Activated CD4-positive, alpha-beta T cell treated with anti-CD3 and anti-CD28 coated beads, Interleukin-10, Interleukin-2, amounts not matched to agents 100 ng/mL and 50 ng/mL, durations not matched to agents 16 hours and 8 hours (primary cell): ENCODE measurements at places on chromosomes 2 and 18.

DNA sequence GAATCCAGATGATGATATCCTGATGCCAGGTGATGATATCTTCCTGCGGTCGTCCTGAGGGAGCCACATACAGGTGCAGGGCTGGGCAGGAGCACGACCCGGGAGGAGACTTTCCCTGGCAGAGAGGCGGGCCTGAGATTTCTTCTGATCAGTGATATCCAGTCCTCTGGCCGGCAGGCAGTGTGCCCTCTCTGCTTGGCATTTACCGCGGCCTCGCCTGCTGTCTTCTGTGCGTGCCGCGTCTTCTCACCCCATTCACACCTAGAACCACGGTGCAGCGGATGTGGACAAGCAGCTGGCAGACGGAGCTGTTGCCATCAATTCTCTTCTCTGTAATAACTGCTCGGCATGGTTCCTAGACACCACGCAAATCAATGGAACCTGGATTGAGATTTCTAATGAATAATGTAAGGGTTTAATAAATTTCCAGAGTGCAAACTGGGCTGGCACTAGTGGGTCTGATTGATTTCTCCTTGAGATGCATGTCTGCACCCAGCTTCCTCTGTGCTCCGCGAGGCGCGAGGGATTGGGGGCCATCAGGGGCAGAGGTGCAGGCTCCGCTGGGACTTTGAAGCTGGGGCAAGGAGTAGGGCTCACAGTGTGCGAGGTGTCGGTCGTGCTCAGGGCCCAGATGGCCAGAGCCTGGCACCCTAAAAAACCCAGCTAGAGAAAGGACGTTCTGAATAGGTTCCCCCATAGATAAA is 208.9 kb upstream of the HDAC4 start:
- no peak for DNase-seq

GRCh38 chr2:7683196-7683595 is 766.0 kb downstream of the RNF144A start:
- no peak for DNase-seq

- DNase-seq: no peak
Observed at GRCh38 chr2:240418311-240418710, 17.2 kb upstream of the GPC1 start.

GRCh38 chr2:188091220-188091619 is 200.5 kb upstream of the GULP1 start:
- no peak for DNase-seq

DNA sequence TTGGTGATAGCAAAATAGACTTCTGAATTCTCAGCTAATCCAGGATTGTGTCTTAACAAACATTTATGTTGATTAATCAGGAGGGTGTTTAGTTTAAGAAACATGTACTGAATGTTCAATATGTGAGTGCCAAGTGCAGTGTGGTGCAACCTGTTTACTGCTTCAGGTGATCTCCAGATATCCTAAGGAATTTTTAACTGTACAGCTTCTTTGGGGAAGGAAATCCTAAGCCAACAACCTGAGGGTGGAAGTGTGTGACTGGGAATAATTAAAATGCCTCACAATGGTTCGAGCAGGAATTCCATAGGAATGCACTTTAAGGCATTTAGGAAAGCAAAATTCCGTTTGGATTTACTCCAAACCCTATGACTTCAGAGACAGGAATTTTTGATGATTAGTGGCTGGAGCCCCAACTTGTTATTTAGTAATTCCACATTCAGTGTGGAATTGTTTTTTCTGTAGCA is 16.4 kb downstream of the CRIM1 start:
- no peak for DNase-seq

DNA sequence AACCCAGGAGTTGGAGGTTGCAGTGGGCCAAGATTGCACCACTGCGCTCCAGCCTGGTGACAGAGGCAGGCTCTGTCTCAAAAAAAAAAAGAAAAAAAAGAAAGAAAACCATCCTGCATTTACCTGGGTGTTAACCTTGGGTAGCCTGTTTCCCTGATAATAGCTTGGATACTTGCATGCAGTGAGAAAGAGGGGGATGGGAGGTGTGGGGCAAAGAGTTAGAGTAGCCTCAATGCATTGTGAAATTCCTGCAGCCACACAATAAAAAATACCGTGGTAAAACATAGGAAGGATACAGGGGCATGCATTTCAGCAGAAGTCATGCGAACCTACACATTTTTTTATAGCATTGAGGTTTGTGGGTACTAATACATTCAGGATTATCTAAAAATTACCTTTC is 76.6 kb upstream of the ZNF516 start:
- no peak for DNase-seq

- peak; percentile 37 for DNase-seq
Observed at GRCh38 chr2:68225119-68225632, 27.2 kb downstream of the PPP3R1 start.

DNA sequence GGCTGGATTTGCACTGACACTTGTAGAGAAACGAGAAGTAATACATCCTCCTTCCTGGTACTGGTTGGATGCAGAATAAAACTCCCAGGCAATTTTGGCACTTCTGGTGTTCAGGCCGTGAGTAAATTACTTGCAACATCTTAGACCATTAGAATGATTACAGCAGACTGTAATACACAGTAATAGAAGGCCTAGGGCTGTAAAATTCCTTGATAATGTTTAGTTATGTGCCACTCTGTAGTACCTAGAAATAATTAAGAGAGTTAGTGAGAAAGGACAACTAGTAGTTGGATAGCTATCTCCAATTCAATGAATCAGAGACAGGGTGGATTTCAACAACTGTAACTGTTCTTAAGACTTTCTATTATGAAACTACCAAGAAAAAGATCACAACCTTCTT is 356.3 kb upstream of the SETBP1 start:
- no peak for DNase-seq

GRCh38 chr2:167127135-167127534 is 238.9 kb downstream of the XIRP2 start:
- no peak for DNase-seq

GRCh38 chr2:34110392-34110791 is 511.3 kb upstream of the FAM98A start:
- DNase-seq: no peak

DNA sequence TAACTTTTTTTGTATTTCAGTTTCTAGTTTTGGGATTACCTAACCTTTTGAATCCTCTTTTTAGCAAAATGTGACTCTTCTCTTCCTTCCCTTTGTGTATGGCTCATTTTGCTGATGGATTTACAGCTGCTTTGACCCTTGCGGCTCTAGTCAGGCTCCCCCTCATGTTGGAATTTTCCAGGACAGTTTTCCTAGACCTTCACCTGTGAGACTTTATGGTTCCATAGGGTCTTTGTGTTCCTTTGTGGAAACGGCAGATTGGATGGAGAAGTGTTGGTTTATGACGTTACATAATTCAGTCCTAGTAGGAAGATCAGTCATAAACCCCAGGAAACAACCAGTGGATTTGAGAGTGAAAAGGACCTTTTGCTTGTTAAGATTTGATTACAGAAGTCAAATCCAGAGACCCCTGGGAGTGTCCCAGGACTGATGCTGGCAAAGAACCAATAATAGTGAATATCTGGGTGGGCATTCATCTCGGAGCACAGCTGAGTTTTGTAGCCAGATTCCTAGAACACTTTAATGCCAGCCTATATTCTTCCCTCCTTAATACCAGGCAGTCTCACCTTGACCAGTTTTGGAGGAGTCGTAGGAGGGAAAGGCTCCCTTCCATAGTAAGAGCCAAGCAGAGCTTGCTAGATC is 42.7 kb downstream of the SOCS6 start:
- no peak for DNase-seq

DNA sequence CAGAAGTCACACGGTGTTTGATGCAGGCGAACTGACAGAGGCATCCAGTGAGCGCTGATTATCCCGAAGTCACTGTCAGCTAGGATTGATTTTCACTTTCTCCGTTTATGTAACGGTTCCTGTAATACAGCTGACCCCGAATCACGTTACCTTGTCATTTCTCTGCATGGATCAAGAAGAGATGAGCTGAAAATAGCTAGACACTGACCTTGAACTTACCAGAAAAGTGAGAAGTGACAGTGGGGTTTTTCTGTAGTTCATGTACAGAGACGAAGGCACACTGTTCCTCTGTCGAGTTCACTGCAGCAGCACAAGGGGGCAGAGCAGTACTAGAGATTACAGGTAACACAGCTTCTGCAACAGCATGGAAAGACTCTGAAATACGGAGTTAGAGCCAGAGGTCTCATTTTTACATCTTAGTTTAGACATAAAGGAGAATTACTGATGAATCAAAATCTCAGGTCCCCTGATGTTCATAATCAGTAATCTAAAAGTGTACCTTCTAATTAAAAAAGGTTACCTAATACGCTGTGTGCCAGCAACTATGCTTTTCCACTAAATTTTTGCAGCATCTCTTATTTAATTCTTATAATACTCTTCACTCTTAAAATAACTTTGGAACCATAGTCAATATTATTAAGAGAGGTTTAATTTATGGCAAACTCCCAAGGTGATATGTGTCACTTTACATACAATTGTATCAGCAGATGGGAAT is 33.1 kb downstream of the ARHGAP15 start:
- peak; percentile 52 for DNase-seq

DNA sequence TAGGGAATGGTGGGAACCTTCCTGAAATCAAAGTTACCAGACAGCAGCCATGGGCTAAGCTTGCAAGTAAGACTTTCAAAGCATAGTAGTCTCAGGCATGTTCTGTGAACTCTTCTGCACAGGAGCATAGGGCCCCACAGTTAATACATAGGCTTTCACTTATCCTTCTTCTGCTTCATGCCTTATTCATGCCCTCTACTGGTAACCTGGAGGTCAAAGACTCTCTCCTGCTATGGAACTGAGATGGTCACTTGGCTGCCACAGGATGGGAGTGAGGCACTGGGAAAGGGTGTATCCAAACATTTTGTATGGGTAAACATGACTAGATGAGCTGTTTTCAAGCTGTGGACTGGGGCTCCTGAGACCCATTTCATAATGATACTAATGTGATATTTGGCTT is 49.1 kb upstream of the ZNF638 start:
- no peak for DNase-seq

- no peak for DNase-seq
Observed at GRCh38 chr2:72915320-72915906, 1.9 kb upstream of the EMX1 start.

DNA sequence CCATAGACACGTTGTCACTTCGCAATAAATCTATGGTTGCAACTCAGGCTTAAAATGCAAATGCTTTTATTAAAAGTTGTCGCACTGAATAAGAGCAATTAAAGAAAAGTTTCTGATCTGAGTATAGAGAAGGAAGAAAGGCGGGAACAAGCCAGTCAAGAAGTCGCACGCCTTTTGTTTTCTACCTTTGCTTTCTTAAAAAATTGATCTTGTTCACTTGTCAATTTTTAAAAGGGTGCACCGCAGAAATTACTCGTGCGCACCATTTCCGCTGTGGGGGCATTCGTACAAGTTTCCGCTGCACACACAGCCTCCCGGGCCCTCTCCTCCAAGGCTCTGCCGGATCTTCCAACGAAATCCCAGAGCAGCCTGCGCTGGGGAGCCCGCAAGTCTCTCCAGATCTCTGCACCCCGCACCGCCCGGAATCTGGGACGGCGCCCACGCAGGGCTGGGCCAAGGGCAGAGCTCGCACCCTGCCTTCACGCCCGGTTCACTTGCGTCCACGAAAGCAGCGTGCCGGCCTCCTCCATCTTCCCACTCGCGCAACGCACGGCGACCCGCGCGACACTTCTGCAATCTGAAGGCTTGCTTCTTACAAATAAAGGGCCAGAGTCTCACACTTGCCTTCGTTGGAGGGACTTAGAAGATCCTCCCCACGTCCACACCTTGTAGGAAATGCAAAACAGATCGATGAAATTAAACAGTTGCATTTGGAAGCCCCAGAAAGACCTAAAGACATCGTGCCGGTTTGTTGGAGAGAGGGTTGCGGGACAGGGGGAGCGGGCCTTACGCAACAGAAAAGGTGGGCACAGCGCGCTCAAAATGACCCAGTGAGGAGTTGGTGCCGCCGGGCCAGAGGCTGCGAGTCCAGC is 2.6 kb upstream of the SALL3 start:
- DNase-seq: no peak

- DNase-seq: no peak
Observed at GRCh38 chr18:44912740-44913478, 232.2 kb downstream of the SETBP1 start.
